ENCODE measurements at places on chromosomes 6 and 20.

- no peak for DNase-seq
These were observed 361.6 kb upstream of the SULF2 start for GRCh38 chr20:48146877-48147276.

DNA sequence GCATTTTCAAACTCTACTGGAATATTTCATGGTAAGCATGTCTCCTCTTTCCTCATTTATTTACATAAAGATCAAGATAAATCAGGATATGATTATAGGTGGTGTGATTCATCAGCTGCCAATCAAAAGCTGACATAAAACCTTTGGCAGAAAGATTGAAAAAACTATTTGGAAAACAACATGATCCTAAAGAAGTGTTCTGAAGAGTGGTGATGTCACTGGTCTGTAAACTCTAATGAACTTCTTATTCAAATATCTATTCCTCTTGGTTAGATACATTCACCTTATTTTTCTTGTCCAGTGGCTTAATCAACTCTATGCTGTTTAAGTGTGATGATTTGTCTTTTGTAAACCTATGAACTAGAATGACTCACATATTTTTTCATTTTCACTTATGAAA, 535.5 kb upstream of the CITED2 start:
- no peak for DNase-seq

GRCh38 chr6:131776985-131777384, 30.8 kb upstream of the ENPP1 start:
- DNase-seq = no peak

DNA sequence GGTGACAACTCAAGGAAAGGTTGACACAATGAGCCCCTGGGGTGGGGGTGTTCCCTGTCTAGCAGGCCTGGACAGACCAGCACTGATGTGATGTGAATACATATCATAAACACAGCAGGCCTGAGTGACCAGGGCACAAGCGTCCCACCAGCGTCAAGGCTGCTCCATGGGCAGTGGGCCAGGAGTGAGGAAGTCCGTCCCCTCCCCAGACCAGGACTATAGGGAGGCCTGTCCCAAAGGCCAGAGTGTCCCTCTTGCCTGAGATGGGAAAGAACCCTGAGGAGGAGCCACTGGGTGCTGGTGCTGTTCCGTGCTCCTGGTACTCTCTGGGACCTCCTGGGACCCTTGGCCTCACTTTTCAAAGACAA, 44.6 kb downstream of the RRBP1 start:
- no peak for DNase-seq

- DNase-seq = no peak
These were observed at the start of gene NRSN1 for GRCh38 chr6:24125980-24126379. NRSN1 (plus strand) TSS chr6:24126215; CDS start chr6:24134328, 8,113 bp downstream.

DNA sequence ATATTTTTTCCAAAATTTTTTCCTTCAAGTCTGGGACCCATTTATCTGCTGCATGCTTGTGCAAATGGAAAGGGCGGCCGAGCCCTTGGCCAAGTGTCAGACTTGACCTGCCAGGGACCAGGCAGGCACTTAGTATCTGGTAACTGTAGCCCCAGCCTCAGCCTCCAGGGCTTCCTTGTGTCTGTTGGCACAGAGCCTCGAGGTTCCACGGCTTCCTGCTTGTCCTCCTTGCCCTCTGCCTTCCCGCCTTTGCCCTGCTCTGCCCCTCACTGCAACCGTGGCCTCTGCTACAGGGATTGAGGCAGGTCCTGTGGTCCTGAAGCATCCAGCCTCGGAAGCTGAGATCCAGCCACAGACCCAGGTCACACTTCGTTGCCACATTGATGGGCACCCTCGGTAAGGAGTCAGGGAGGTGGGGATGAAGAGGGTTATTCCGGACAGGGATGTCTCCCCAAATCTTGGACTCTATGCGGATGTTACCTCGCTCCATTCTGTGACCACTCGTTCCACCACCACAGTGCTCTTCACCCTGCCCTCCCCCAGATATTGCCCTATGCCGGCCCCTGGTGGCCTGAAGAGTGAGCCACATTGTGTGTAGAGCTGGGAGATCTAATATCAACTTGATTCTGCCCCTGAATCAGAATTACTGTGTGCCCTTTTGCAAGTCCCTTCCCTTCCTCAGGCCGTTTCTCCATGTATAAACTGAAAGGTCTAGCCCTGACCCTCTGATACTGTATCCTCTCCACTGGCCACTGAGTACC, 41.5 kb upstream of the SRF start:
- no peak for DNase-seq

- no peak for DNase-seq
These were observed 110.3 kb upstream of the GGTLC1 start for GRCh38 chr20:24098886-24099285.

DNA sequence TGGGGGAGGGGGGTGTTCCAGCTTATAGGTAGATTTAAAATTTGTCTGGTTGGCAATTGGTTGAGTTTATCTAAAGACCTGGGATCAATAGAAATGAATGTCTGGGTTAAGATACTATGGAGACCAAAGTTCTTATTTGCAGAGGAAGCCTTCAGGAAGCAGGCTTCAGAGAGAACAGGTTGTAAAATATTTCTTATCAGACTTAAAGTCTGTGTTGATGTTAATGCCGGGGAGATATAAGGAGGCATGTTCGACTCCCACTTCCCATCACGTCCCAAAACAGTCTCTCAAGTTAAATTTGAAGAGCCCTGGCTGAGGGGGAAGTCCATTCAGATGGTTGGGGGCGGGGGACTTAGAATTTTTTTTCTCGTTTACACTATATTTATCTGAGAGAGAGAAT, 12.3 kb upstream of the BLCAP start:
- no peak for DNase-seq

- DNase-seq = no peak
These were observed 23.1 kb downstream of the SERPINB1 start for GRCh38 chr6:2818593-2818992.

DNA sequence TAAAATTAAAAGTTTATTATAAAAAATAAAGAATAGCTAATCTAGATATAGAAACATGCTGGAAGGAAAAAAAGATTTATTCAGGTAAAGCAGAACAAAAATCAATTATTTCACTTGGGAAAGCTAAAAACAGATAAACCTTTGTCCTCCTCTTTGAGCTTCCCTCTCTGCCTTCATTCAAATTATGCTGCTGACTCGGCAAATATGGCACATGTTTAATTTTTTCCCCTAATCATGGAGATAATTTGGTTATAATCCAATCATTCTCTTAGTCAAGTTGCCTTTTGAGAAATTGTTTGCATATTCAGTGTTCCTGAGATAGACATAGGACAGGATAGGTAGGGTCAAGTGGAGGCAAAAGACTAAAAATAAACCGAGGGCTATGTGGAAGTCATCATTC, 556.8 kb upstream of the PTCHD4 start:
- DNase-seq = no peak

- no peak for DNase-seq
These were observed 164.8 kb downstream of the MRPL14 start for GRCh38 chr6:43962458-43962857.

DNA sequence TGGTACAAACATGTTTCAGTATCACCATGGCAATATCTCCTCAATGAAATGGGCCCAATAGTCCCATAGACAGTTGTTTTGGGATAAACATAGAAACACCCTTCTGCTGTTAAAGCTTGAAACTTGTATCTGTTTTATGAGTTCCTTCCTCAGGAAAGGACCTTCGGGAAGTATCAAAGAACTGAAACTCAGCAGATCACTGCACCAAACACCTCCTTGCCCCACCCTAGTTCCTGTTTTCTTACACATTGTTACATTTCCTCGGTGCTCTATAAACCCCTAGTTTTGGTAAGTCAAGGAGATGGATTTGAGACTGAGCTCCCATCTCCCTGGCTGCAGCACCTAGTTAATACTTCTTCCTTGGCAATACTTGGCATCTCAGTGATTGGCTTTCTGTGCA, 73.8 kb upstream of the ECI2 start:
- no peak for DNase-seq

GRCh38 chr6:164246082-164246481, 831.6 kb downstream of the QKI start:
- no peak for DNase-seq

GRCh38 chr6:111534231-111534751, 51.3 kb upstream of the REV3L start:
- DNase-seq = no peak

DNA sequence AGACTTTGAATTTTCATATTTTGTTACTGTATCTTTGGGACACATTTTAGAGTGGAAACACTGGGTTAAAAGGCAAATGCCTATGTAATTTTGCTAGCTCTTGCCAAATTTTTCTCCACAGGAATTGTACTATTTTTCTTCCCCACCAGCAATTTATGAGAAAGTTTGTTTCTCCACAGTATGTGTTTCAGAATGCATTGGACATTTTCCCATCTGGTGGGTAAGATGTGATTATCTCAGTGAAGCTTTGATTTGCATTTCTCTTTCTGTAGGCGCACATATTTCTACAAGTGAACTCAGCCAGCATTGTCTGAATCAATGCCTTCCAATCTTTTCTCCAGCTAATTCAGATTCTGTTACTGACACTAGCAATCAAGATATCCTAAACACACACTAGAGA, 157.8 kb downstream of the RCAN2 start:
- DNase-seq = no peak

- no peak for DNase-seq
These were observed 11.1 kb downstream of the NRN1 start for GRCh38 chr6:5995658-5995948.

DNA sequence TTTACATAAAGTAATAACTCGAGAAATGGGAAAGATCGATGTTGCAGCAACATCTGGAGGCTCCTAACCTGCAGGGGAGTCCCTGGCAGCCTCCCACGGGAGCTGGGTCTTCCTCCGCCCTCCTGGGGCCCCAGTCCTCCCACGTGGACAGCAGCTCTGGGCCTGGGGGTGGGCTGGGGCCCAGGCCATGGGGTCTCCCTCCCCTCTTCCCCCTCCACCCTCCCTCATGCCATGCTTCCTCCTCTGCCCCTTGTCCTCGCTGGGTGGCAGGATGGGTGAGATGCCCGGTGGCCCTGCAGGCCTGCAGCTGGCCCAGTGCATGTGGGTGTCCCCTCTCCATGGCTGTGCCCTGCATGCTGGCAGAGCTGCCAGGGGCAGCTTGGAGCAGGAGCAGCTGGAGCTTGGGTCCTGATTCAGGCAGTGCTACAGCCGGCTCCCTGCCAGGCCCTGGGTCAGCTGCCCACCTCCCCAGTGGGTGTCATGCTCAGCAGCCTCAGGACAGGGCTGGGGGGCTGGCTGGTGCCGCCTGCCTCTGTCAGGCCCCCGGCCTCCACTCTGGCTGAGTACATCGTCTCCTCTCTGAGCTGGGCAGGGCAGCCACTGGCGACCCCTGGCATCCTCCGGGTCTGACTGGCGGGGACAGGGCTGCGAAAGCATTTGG, 48.9 kb upstream of the BHLHE23 start:
- DNase-seq = no peak

GRCh38 chr6:132314432-132314831, 86.8 kb downstream of the MOXD1 start:
- DNase-seq = no peak
